ENCODE measurements at places on chromosomes 2 and 18. TPM values are rescaled to one million over a fixed set of nuclear protein-coding genes. Genes with fewer than 3 reads are reported as not detected.

Gene C2orf72
- total RNA-seq, result 3.3 TPM

Gene ATG16L1
- total RNA-seq, result 28.2 TPM

Gene RPRM
- 4.5 TPM for total RNA-seq

Gene CAVIN2
- total RNA-seq, result not detected

Gene MYOM1
- total RNA-seq, result 1.4 TPM

GRCh38 chr18:8778386-8778785, 73.0 kb downstream of the MTCL1 start:
- no peaks in the 10 kb centered on the region for H3K27me3 ChIP-seq
- H3K36me3 ChIP-seq, result no peaks in the 10 kb centered on the region
- H3K4me1 ChIP-seq, result peaks cover 53% of the 10 kb centered on the region
- H3K4me3 ChIP-seq, result no peak overlapping the region

DNA sequence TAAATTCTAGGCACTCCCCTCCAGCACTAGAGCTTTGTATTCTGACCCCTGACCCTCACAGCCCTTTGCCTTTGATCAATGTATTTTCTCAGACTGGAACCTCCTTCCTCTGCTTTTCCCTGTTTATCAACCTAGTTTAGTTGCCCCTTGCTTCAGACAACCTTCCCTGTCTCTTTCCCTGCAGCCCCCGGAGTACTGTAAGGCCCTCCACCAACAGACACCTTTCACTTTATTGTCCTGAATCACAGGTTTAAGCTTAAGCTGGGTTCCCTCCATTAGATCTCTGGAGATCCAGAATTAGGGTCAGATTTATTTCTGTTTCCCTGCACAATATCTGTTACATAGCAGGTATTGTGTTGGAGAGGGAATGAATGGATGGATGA, 140.2 kb downstream of the DDX1 start:
- H3K4me1 ChIP-seq, result peaks cover 64% of the 10 kb centered on the region
- no peaks in the 10 kb centered on the region for H3K27me3 ChIP-seq
- no peaks in the 10 kb centered on the region for H3K36me3 ChIP-seq
- no peak overlapping the region for H3K4me3 ChIP-seq
- no peak for DNase-seq

DNA sequence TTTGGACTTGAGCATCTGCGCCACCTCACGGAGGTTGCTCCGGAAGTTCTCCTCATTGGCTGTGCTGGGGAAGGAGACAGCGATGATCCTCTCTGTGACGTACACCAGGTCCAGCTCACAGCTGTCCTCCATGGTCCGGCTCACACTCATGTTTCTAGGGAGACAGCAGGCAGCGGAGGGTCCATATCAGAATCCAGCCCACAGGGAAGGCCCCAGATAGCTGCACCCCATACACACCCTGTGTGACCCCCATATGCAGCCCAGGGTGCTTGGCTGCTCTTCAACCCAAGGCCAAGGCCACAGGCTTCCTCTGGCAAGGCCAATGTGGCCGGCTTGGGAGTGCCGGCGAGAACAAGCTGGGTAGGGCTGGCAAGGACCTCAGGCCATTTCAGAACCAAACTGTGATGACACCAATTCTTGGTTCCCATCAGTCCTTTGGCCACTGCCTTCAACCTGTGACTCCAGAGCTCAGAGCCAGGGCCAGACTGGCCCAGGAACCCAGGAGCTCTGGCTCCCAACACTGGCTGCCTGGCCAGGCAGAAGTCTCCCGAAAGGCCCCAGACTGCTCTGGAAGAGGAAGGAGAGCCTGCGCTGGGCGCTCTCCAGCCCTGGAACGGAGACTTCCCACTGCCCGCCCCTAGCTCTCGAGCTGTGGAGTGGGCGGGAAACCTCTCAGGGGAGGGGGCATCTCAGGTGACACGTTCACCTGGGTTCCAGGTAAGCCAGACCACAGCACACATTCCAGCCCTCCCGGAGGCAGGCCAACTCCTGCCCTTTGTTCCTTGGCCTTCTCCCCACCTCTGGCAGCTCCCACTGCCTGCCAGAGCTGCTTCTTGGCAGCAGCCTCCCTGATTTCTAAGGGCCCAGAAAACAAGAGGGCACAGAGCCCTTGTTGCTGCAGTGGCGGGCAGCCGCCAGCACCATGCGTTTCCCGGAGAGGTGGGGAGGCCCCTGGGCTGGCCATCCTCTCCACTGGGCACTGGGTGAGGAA, 104.7 kb downstream of the TNS1 start:
- H3K27me3 ChIP-seq, result no peaks in the 10 kb centered on the region
- no peaks in the 10 kb centered on the region for H3K36me3 ChIP-seq
- no peak overlapping the region for H3K27ac ChIP-seq

DNA sequence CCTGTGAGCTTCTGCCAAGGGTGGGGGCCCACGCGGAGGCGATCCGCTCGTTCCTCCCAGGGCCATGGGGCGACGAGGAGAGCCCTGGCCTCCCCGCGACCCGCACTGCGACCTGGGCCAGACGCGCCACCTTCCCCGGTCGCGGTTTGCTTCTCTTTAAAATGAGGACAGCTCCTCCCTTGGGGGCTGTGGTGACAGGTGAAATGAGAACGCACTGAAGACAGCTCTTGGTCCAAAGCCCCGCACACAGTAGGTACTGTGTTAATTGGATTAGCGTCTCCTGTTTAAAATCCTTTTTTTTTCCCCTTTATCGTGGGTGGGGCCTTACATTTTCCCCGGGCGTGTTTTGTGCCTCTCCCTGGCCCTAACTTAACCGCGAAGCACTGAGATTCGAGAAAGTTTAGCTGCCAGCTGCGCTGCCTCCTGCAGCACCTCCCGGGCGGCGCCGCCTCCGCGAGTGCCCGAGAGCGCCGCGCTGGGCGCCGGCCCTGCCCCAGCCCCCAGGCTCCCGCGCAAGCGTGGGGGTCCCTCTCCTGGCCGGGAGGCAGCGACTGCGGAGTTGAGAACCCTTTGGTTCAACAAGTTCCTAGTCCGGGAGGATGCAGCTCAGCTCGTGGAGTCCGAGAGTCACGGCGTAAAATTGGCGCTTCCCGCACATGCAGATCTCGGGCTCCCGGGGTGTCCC, 1.1 kb downstream of the HPCAL1 start:
- H3K4me1 ChIP-seq, result peaks cover 30% of the 10 kb centered on the region
- H3K27me3 ChIP-seq, result peaks cover 46% of the 10 kb centered on the region
- DNase-seq, result peak; percentile 46
- H3K27ac ChIP-seq, result no peak overlapping the region
- H3K36me3 ChIP-seq, result no peaks in the 10 kb centered on the region

DNA sequence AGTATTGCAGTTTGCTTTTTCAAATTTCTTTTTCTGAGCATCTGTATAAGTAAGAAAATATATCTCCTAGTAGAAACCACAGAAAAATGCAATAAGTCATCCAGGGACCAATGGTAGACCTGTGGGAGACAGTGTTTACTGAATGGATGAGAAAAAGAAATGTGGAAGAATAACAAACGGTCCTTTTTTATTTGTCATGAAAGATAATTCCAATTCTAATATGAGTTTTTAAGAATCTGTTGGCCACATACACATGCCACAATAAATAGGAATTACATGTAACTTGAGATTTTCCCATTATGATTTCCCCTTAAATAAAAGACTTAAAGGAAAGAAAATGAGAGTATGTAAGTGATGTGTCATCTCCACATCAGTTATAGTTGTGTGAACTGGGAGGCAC, 107.7 kb upstream of the RAB27B start:
- H3K27me3 ChIP-seq, result peaks cover 16% of the 10 kb centered on the region
- H3K4me1 ChIP-seq, result peaks cover 9% of the 10 kb centered on the region
- DNase-seq, result no peak
- no peak overlapping the region for H3K4me3 ChIP-seq

DNA sequence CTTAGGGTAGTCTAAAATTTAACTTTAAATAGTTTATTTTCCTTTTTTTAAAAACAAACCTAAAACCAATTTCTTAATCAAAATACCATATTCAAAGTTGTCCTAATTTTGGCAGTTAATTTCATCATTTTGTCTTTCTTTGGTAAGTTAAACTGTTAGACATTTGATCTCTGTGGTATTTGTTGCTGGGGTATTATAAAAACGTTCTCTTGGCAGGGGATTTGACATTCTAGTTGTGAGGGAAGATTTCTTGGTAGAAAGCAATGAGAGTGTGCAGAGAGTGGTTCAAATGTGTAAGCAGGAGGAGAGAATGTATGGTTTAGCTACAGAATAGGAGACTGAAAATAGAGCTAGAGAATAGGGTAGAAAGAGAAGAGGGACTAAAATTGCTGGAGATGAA, 14.6 kb downstream of the GULP1 start:
- no peak overlapping the region for H3K27ac ChIP-seq
- H3K4me3 ChIP-seq, result no peak overlapping the region
- DNase-seq, result no peak
- peaks cover 18% of the 10 kb centered on the region for H3K36me3 ChIP-seq
- peaks cover 61% of the 10 kb centered on the region for H3K4me1 ChIP-seq
- H3K27me3 ChIP-seq, result no peaks in the 10 kb centered on the region

DNA sequence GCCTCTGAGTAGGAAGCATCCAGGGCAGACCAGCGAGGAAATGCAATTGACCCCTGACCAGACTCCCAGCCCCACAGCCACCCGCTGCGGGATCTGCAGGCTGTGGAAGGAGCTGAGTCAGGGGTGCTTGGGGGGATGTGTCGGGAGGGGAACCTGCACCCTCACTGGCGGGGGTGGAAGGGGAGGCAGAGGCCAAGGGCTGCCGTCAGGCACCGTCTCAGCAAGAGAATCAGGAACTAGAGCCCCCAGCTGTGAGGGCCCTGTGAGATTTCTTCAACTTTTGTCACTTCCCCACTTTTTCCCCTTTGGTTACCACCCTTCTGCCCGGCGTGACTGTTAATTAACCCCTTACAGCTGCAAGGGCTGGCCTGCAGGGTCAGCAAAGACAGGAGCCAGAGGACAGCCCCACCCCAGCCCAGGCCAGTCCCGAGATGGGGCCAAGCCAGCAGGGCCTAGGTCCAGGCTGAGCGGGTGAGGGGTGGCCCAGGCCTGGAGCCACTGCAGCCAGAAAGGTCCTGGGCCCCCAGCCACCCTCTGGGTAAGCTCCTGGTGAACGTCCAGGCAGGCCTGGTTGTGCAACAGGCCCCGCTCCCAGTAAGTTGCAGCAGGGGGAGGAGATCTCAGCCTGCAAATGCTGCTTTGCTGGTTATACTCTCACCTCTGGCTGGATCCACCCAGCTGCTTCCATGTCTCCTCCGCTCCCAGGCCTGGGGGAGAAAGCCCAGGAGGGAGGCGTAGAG, 147.0 kb upstream of the ID2 start:
- H3K4me3 ChIP-seq, result no peak overlapping the region
- H3K27me3 ChIP-seq, result no peaks in the 10 kb centered on the region
- no peak for DNase-seq

DNA sequence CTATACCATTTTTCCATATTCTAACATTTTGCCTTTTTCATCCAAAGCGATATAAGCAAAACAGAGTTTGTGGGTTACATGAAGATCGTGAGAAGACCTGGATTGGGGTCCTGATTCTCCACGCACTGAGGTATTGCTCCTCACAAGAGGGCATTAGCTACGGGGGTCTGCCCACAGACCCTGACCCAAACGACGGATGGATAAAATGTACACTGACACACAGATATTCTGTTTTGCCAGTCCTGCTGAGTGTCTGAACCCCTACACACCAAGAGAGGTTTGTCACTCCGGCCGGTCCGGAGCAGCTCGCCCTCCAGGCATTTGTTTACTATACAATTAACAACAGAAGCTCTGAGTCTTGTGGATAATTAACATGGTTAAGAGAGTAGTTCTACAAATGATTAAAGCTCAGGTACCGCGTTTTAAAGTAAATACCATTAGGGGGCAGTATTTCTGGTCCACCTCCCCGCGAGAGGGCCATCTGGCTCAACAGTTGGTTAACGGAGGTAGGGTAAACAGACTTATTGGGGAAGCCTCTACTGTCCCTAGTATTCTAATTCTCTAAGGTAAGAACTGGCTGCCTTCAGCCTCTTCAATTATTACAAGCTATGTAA, 28.4 kb downstream of the SCYGR8 start:
- no peaks in the 10 kb centered on the region for H3K4me1 ChIP-seq
- H3K27me3 ChIP-seq, result no peaks in the 10 kb centered on the region
- no peak overlapping the region for H3K27ac ChIP-seq

- H3K27ac ChIP-seq, result no peak overlapping the region
- H3K36me3 ChIP-seq, result no peaks in the 10 kb centered on the region
- H3K4me3 ChIP-seq, result no peak overlapping the region
- H3K4me1 ChIP-seq, result peaks cover 17% of the 10 kb centered on the region
Measured at GRCh38 chr2:107592280-107592624, 234.4 kb upstream of the RGPD4 start.

DNA sequence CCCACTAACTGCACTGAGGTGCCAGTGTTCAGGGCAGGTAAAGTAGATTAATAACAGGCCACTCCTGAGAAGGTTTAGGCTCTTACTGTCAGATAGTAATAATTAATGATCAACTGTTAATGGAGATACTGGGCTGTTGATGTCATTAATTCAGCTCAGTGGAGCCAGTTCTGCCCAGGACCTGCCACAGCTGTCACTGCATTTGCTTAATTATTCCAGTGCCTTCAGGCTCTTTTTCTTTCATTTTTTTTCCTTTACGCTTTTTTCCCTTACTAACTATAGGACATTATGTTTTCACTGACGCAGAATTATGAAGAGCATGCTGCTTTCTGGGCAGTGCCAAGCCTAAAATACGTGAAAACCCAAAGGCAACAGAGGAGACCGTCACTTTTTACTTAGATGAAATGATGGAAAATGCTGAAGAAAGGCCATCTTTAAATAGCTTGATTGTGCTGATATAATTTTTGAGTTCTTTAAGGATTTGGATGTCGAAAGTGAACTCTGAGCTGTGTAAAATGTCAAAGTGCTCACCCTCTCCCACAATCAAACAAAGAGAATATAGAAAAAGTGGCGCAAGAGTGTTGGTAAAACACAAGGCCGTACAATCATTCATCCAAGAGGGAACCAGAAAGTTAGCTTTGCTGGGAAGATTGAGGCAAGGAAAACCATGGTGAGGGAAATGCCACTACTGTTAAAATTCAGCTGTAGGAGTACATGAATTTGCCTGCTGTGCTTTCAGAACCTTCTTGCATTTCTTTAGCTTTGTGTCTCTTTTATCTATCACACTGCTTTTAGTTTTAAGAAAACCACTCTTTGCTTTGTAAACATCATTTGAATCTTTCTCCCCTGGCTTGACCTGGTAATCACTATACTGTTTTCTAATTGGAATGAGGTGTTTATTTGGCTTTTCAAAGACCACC, 192.0 kb upstream of the ZEB2 start:
- H3K27me3 ChIP-seq, result no peaks in the 10 kb centered on the region
- DNase-seq, result no peak
- H3K4me3 ChIP-seq, result no peak overlapping the region
- peaks cover 66% of the 10 kb centered on the region for H3K4me1 ChIP-seq

GRCh38 chr18:35282353-35282752, 7.7 kb downstream of the ZSCAN30 start:
- no peak for DNase-seq
- H3K4me3 ChIP-seq, result no peak overlapping the region
- H3K4me1 ChIP-seq, result no peaks in the 10 kb centered on the region
- H3K36me3 ChIP-seq, result peaks cover 39% of the 10 kb centered on the region
- no peak overlapping the region for H3K27ac ChIP-seq

GRCh38 chr2:104638859-104639202, 215.1 kb upstream of the POU3F3 start:
- no peak overlapping the region for H3K4me3 ChIP-seq
- no peak for DNase-seq
- H3K36me3 ChIP-seq, result peaks cover 2% of the 10 kb centered on the region
- no peak overlapping the region for H3K27ac ChIP-seq

GRCh38 chr2:240596080-240596460, 9.5 kb downstream of the CAPN10 start:
- no peak for DNase-seq
- no peak overlapping the region for H3K27ac ChIP-seq
- no peaks in the 10 kb centered on the region for H3K36me3 ChIP-seq
- H3K4me1 ChIP-seq, result no peaks in the 10 kb centered on the region
- no peaks in the 10 kb centered on the region for H3K27me3 ChIP-seq
- no peak overlapping the region for H3K4me3 ChIP-seq

- H3K27ac ChIP-seq, result no peak overlapping the region
- no peaks in the 10 kb centered on the region for H3K36me3 ChIP-seq
- DNase-seq, result no peak
- no peaks in the 10 kb centered on the region for H3K4me1 ChIP-seq
- H3K27me3 ChIP-seq, result peaks cover 83% of the 10 kb centered on the region
Measured at GRCh38 chr2:240664622-240665021, 18.1 kb downstream of the AQP12B start.
